ENCODE measurements at places on chromosomes 3 and 15. TPM values are rescaled to one million over a fixed set of nuclear protein-coding genes. Genes with fewer than 3 reads are reported as not detected.

FBXL22 gene
- 4.4 TPM for total RNA-seq

ITIH1 gene
- total RNA-seq, result not detected

GOLGA6D gene
- total RNA-seq, result not detected

PLXND1 gene
- total RNA-seq, result 25.6 TPM

DNA sequence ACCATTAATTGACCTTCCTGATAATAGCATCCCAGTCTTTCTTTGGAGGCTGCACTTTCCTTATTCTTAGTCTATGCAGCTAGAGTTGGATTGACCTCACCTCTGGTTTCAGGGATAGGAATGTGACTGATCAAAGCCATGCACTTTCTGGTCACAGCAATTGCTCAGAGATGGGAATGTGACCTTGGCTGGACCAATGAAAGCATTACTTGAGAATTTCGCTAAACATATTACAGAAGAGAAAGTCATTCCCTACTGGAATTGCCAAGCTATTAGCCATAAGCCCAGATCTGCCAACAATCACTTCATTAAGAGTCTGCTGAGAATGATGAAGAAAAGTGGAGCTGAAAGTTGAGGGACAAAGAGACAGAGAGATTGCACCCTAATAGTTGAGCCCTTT, 32.7 kb downstream of the RTP1 start:
- DNase-seq, result no peak

Data from colonic mucosa (tissue), 4 donors.